ENCODE measurements at places on chromosomes 4 and X.

DNA sequence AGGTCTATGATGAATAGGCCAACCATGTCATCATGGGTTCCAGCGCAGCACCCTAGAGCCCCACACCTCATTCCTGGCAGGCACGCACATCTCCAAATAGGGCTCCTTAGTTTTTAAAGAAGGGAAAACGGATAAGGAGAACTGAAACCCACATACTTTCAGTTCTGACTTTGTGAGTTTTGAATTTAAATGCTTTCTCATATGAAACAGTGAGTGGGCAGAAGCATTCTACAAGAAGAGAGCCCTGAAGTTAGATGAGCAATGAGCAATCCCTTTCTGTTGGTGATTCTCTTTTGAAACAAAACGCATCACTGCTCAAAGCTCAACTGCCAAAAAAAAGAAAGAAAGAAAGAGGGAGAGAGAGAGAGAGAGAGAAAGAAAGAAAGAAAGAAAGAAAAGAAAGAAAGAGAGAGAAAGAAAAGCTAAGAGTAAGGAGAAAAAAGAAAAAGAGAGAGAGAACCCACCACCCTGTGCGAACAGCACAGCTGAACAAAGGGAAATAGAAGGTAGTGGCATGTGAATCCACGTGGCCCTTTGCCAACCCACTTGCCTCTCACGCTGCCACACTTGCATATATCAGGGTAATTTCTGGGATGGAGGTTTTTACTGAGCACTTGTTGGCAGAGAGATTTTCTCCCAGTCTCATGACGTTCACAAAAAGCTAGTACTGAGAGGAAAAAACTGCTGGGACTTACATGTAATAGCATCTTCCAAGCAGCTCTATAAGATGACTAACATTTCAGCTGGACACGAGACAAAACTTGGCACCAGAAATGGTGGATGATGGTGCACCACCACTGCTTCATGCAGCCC lies 31.0 kb downstream of the TMSB4X start:
- H3K4me3 ChIP-seq: peak overlapping the region; percentile 72
- H3K27ac ChIP-seq: peak overlapping the region; percentile 100
- peaks cover 69% of the 10 kb centered on the region for H3K4me1 ChIP-seq
- no peaks in the 10 kb centered on the region for H3K27me3 ChIP-seq
- H3K36me3 ChIP-seq: no peaks in the 10 kb centered on the region

DNA sequence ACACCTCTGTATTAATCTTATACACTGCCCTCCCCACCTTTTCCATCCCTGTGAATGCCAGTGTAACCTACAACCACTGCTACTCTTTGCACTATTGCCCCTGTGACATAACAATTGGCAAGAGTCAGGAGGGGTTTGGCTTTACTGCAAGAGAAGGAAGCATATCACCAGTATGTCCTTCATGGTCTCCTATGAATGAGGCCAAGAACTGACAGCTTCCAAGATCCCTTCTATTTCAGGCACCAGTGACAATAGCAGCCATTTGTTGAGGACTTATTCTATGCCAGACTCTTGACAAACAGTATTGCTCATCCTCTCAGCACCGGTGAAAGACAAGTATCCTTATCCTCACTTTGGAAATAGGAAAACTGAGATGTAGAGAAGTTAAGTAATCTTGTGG lies 363.9 kb downstream of the MID1IP1 start:
- H3K27me3 ChIP-seq: no peaks in the 10 kb centered on the region
- no peak for DNase-seq

- H3K4me1 ChIP-seq: no peaks in the 10 kb centered on the region
- H3K27ac ChIP-seq: no peak overlapping the region
- H3K4me3 ChIP-seq: no peak overlapping the region
- no peaks in the 10 kb centered on the region for H3K36me3 ChIP-seq
- no peak for DNase-seq
- peaks cover 4% of the 10 kb centered on the region for H3K27me3 ChIP-seq
Observed at GRCh38 chr4:169869490-169869889, 111.7 kb upstream of the HPF1 start.

DNA sequence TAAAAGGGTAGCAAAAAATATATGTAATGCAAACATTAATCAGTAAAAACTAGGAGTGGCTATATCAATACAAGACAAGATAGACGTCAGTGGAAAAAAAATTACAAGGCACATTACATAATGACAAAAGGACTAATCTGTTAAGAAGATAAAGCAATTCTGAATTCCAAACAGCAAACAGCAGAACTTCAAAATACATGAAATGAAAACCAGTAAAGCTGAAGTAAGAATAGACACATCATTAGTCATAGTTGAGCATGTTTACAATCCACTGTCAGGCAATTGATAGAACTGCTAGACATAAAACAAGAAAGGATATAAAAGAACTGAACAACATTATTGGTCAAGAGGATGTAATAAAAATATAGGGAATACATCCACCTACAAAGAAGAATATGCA lies 12.2 kb downstream of the SULT1B1 start:
- DNase-seq: no peak
- H3K4me3 ChIP-seq: no peak overlapping the region
- H3K36me3 ChIP-seq: peaks cover 18% of the 10 kb centered on the region
- H3K4me1 ChIP-seq: no peaks in the 10 kb centered on the region

- DNase-seq: no peak
- no peaks in the 10 kb centered on the region for H3K36me3 ChIP-seq
- no peak overlapping the region for H3K27ac ChIP-seq
- peaks cover 2% of the 10 kb centered on the region for H3K27me3 ChIP-seq
- H3K4me1 ChIP-seq: no peaks in the 10 kb centered on the region
- no peak overlapping the region for H3K4me3 ChIP-seq
Observed at GRCh38 chr4:185779517-185779916, 32.5 kb downstream of the SORBS2 start.

- H3K27me3 ChIP-seq: no peaks in the 10 kb centered on the region
- H3K4me1 ChIP-seq: no peaks in the 10 kb centered on the region
- H3K36me3 ChIP-seq: no peaks in the 10 kb centered on the region
- H3K27ac ChIP-seq: no peak overlapping the region
Observed at GRCh38 chrX:100424012-100424411, 13.9 kb upstream of the PCDH19 start.

GRCh38 chrX:55451626-55451989 lies 319 bp upstream of the MAGEH1 start:
- H3K27me3 ChIP-seq: no peaks in the 10 kb centered on the region
- DNase-seq: no peak
- H3K36me3 ChIP-seq: no peaks in the 10 kb centered on the region

Data from activated CD4-positive, alpha-beta T cell treated with anti-CD3 and anti-CD28 coated beads for 36 hours (primary cell).